Stimulated activated naive B cell treated with anti-CD40 and anti-IgM and Interleukin-4, amounts not matched to agents 10 μg/mL and 1 μg/mL and 100 μg/mL, for 72 hours (primary cell): ENCODE measurements at places on chromosomes 12 and 14.
A peak's percentile ranks its signal among the peaks of the same experiment; 100 is the strongest.

DNA sequence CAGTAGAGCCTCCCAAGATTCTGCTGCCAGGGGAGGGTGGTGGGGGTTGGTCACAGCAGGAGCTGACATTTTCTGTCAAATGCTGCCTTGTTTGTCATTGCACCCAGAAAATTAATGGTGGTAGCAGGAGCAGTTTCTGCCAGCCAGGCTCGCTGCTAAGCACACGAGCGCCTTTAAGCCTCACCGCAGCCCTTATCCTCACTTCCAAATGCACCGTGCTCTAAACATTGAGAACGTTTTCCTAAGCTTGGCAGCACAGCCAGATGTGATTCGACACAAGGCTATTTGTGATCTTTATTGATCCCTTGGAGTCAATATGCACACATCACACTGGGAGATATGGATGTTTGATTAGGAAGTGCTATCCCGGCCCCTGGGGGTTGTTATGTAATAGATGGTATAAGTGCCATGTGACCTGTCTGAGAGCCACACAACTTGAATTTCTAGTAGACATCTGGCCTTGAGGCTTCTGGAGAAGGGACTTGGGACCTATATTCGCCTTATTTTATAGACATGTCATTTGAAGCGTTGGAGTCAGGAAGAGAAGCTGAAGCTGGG lies 31.6 kb upstream of the BEGAIN start:
- DNase-seq, result no peak

- no peak for DNase-seq
These were observed 379.8 kb downstream of the FUT8 start for GRCh38 chr14:65792208-65792905.

DNA sequence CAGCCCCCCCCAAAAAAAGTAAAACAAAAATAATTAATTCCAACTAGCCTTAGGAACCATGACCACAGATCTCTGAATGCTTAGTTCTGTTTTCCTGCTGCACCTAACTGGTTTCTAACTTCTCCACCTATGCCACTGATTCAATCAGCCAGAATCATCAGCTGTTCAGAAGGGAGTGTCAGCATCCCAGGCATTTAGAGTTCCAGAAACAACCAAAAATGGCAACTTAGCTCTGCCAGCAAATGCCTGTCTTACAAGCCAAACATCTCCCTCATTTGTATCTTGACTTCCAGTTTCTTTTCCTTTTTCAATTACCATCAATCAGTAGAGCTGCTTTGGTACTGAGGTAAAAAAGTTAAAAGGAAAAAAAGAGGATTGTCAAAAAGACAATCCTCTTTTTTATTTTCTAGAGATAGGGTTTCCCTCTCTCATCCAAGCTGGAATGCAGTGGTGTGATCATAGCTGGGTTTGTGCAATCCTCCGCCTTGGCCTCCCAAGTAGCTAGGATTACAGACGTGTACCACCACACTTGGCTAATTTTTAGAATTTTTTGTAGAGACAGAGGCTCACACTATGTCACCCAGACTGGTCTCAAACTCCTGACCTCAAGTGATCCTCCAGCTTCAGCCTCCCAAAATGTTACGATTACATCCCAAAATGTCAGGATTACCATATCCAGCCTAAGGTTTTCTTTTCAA lies 45.2 kb upstream of the ISM2 start:
- no peak for DNase-seq

- no peak for DNase-seq
These were observed 18.9 kb downstream of the SYNE3 start for GRCh38 chr14:95497561-95498011.

DNA sequence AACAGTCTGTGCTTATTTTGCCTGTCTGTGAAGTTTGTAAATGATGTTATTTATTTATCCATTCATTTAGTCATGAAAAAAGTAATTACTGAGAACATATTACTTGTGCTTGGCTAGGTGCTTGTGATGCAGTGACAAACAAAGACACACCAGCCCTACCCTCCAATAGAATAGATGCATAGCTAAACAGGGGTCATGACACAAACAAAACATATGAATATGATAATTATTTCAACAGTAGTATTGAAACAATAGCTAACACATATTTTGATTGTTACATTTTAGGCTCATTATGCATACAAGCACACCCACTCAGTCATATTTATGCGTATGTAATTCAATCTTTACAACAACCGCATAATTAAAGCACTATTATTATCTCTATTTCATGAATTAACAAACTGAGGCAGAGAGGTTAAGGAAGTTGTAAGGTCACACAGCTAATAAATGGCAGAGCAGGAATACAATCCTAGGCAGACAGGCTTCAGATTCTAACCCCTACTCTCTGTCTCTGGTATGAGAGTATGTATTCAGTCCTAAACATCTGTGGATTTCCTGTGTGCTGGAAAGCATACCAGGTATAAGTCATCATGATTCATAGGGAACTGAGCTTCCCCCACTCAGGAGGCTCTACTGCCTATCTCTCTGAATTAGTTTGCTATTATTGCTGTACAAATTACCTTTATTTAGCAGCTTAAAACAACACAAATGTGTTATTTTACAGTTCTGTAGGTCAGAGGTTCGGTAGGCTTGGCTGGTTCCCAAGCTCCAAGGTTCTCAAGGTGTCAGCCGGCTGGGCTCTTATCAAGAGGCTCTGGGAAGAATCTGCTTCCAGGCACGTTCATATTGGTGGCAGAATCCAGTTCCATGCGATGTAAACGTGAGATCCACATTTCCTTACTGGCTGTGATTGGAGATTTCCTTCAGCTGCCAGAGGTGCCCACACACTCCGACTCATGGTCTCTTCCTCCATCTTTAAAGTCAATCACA lies 509.4 kb downstream of the GALC start:
- no peak for DNase-seq

DNA sequence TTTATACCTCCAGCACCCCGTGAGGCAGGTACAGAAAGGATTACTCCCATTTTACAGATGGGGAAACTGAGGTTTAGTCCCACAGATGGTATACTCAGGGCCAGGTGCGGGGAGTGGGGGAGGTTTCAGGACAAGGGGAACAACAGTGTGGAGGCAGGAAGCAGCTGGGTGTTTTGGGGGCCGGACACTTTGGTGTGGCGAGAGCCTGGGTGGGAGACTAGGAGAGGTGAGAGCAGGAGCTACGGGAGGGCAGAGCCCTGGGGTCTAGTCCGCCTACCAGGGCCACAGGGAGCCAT lies 61.7 kb downstream of the DIO3 start:
- DNase-seq, result no peak

DNA sequence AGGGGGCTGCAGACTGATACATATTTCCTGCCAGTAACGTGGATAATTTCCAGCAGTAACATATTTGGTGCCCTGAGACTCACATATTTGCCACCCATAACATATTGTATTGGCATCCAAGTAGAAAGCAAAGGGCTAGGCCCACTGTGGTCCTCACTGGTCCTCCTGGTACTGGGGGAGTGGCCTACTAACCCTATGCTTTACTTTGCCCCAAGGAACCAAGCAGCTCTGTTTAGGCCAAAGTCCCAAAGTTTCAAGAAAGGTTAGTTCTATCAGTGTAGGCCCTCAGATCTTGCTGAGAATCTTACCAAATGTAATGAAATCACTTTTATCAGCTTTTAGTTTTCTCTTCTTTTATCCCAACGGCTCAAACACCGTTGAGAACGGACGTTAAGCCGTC lies 35.4 kb upstream of the NAP1L1 start:
- no peak for DNase-seq

GRCh38 chr14:69505338-69506240 lies 21.1 kb downstream of the PLEKHD1 start:
- DNase-seq, result no peak

DNA sequence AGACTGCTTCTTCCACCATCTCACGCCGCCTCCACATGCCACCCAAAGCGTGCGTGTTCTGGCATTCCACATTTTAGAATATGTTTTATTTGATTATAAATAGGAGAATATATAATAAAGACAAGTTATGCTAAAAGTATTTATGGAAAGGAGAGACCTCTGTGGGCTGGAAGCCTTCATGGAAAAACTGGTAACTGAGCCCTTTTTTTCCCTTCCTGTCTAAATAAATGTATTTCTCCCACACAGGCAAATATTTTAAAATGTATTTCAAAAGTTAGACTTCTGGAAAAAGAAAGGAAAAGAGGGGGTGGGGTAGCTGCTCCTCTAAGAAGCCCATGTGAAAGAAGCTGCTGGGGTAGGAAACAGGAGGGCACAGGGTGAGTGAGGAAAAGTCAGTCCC lies 16.1 kb upstream of the NR4A1 start:
- DNase-seq, result no peak

GRCh38 chr14:88521818-88522217 lies 33.0 kb downstream of the PTPN21 start:
- DNase-seq, result no peak

GRCh38 chr14:64636208-64636979 lies 67.8 kb upstream of the PLEKHG3 start:
- peak; percentile 51 for DNase-seq

DNA sequence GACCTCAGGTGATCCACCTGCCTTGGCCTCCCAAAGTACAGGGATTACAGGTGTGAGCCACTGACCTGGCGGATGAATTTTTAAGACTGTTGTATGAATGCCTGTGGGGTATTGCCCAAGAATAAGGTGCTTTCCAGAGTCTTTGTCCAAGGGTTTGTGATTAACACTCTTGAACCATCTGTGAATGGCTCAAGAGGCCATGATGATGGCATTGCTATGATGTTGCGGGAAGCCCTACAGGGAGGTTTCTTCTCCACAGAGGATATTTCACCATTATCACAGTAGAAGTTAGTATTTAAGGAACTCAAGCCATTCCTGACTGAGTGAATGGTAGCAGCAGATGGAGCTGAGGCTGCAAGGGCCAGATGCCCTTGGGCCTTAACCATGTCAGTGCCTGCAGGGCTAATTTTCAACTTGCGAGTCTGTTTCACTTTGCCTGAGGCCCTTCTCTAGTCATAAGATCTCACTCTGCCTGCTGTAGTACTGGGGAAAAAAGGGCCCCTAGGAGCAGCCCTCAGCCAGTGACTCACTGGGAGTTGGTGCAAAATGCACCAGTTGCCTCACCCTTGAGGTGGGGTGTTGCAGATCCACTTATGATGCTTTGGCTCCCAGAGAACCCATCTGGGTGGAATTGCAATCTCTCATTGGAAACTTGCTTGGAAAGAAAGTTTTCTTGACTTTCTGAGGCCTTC lies 108.6 kb upstream of the FLRT2 start:
- no peak for DNase-seq
